GM20000 (cell line): ENCODE measurements at places on chromosomes 4 and X.

DNA sequence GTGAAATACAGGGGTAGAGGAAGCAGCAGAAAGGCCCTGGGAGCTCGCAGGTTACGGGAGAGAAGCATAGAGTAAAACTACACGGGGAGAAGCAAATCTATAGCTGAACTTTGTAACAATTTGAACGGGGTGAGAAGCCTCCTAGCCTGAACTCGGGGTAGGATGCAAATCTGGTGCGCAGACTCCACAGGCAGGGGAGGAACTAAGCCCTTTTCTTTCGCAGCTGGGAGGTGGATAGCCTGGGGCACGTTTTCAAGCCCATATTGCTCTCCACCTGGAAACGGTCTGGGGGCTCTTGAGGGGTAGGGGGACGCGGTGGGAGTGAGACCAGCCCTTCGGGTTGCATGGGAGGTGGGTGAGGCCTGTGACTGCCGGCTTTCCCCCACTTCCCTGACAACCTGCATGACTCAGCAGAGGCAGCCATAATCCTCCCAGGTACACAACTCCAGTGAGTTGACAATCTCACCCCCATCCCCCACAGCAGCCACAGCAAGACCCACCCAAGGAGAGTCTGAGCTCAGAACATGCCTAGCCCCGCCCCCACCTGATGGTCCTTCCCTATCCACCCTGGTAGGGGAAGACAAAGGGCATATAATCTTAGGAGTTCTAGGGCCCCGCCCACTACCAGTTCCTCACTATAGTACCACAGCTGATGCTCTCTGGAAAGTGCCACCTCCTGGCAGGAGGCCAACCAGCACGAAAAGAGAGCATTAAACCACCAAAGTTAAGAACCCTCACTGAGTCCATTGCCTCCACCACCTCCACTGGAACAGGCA, 29.9 kb downstream of the SOWAHB start:
- DNase-seq = no peak

- no peak for DNase-seq
Observed at GRCh38 chr4:177671387-177671786, 229.2 kb upstream of the AGA start.

GRCh38 chr4:53306729-53307128, 59.1 kb downstream of the SCFD2 start:
- DNase-seq = no peak

DNA sequence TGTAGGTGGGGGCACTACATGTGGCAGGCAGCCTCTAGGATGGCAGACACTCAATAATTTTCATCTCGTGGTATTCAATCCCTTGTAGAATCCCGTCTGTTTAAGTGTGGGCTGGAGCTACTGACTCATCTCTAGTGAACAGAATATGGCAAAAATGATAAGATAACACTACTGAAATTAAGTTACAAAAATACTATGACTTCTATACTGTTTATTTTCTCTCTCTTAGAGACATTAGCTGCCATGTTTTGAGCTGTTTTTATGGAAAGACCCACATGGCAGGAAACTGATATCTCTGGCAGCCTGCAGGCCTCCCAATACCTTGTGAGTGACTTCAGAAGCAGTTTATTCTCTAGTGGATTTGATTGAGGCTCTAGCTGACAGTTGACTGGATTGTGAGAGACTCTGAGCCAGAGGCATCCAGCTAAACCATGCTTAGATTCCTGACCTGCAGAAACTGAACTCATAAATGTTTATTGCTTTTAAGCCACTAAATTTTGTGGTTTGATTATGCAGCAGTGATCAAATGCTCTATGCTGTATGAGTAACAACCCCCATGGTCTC, 298.8 kb upstream of the CTSO start:
- no peak for DNase-seq

- peak; percentile 19 for DNase-seq
Observed at GRCh38 chrX:12843668-12844279, 23.1 kb upstream of the TLR7 start.

GRCh38 chr4:24625091-24625490, 40.7 kb upstream of the DHX15 start:
- no peak for DNase-seq

GRCh38 chr4:101357751-101358150, 10.4 kb upstream of the PPP3CA start:
- no peak for DNase-seq

DNA sequence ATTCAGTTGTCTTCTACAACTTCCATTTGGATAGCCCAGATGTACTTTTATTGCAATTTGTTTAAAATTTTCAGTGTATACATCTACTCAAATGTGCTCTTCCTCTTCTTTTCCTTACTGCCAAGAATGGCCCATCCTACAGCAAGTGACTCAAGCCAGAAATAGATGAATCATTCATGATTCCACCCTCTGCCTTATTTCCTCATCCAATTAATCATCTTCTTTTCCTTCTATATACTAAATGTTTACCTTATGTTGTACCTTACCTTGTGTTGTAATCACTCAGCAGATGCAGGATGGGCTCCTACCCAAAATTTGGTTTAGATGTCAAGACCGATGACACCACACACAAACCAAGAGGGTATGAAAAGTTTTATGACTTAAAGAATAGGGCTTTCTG, 437.8 kb downstream of the GRXCR1 start:
- no peak for DNase-seq

DNA sequence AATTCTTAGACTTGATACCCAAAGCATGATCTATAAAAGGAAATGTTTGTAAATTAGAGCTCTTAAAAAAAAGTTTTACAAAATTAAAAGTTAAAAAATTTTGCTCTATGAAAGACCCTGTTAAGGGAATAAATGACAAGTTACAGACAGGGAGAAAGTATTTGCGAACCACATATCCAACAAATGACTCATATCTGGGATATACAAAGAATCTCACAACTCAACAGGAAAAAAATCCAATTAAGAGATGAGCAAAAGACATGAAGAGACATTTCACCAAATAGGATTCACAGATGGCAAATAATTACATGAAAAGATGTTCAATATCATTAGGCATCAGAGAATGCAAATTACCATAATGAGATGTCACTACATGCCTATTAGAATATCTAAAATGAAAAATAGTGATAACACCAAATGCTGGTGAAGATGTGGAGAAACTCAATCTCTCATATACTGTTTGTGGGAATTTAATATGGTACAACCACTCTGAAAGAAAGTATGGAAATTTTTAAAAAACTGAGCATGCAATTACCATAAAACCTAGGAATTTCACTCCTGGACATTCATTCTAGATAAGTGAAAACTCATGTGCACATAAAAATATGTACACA, 100.8 kb upstream of the EOLA2 start:
- DNase-seq = no peak

DNA sequence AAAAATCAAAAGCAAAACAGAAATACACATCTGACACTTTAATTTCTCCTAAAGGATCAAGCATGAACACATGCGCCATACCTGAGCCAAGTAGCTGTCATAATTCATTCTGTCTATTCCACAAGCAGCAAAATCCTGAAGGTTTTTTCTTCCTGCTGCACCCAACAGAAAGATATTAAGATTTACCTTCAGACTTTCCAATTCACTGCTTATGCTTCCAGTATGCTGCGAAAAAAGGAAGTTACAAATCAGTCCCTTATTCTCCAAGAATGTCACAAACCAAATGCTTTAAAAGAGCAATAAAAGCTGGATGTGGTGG, 29.2 kb upstream of the FGFBP2 start:
- DNase-seq = no peak

DNA sequence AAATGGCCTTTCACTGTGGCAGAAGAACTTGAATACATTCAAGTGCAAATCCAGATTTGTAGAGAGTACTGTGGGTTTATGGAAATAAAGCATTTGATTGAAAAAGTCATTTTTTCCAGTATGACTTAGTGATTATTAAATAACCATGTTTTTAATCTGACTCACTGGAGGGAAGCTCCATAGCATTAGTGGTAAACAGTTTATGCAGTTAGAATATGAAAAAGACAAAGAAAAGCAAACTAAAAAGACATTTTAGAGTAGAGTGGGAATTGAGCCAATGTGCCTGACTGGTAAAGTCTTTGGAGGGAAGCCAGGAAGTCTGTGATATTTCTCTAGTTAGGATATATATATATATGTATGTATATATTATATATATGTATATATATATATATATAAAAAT, 53.4 kb downstream of the FAT4 start:
- no peak for DNase-seq

GRCh38 chr4:54400802-54401201, 171.7 kb downstream of the PDGFRA start:
- no peak for DNase-seq

DNA sequence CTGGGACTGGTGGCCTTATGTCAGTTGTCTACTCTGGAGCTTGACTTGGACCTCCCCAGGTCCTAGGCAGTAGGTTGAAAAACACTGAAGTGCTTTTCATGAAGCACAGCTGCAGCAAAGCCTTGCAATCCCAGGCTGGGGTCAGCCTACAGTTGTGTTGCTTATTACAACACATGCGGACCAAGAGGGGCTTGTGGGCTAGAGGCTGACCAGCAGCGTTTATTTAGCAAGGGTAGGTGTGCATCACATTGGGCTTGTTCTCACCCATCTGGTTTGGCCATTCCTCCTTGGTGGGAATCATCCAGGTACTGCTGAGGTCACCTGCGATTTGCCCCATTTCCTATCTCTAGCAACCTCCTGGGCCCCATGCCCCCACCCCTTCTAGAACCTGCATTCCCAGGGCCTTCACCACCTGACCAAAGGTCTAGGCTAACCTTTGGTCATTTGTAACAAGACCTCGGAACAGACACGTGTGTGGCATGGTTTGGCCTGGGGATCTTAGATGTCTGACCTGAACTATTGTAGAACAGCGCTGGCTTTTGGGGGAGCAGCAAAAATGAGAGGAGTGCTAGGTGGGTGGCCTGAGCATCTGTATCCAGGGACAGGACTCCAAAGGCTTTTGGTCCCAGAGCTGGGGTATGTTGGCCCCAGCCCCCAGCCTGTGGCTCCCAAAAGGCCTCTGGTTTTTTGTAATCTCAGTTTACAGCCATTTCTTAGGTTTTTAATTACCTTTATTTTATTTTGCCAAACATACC, 3.0 kb downstream of the RPL10 start:
- DNase-seq = no peak

DNA sequence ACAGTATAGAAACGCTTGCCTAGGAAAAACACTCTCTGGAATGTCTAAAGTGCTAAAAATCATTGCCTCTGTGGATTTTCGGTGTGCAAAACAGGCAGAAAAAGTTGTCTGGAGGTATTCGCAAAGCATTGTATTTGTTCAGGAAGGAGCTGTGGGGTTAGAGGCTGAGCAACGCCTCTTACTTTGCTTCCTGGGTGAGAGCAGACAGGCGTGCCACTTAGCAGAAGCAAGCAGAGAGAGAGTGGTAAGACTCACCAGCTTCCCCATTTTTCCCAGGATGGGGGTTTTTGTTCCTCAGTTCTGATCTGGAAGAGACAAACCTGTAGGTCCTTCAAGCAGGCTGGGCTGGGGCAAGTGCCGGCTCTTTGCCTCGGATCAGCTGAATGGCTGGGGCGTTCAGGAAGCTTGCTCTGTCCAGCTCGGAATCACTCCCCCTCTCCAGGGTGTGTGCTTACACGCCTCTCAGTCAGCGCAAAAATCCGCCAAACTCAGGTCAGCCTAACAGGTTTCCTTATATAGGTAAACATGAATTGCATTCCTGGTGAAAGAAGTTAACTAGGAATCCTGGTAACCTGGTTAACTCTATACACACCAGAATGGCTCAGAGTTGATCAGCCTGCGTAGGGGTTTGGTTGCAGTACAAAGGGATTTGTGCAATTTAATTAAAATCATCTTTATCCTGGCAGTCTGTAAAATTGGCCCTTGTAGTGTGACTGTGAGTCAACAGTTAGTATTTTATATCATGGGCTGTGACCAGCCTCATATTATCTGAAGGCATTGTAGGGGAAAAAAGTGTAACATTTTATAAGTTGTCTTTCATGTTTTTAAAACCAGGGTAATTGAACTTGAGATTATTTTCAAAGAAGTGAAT, 213.1 kb upstream of the MID1 start:
- DNase-seq = no peak

GRCh38 chrX:77977518-77977917, 8.1 kb upstream of the PGAM4 start:
- DNase-seq = no peak

GRCh38 chr4:766152-766515, 59.8 kb downstream of the CPLX1 start:
- no peak for DNase-seq

- DNase-seq = no peak
Observed at GRCh38 chrX:147953976-147954375, 27.2 kb upstream of the FMR1NB start.

DNA sequence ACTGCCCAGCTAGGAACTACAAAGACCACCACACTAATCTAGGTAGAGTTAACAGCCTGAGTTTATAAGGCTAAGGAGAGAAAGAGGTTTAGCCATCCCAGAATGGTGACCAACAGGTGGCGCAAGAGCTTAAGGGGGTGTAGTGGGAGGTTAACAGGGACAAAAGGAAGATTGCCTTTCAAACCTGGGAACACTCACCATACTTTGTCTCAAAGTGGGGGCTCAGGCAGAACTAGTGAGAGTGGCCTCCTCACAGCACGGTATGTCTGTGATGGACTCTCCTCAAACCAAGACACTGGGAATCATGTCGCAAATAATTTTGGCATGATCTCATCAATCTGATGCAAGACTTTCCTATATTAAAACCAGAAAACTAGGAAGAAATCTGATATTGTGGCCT, 23.4 kb downstream of the CCNI start:
- DNase-seq = no peak

DNA sequence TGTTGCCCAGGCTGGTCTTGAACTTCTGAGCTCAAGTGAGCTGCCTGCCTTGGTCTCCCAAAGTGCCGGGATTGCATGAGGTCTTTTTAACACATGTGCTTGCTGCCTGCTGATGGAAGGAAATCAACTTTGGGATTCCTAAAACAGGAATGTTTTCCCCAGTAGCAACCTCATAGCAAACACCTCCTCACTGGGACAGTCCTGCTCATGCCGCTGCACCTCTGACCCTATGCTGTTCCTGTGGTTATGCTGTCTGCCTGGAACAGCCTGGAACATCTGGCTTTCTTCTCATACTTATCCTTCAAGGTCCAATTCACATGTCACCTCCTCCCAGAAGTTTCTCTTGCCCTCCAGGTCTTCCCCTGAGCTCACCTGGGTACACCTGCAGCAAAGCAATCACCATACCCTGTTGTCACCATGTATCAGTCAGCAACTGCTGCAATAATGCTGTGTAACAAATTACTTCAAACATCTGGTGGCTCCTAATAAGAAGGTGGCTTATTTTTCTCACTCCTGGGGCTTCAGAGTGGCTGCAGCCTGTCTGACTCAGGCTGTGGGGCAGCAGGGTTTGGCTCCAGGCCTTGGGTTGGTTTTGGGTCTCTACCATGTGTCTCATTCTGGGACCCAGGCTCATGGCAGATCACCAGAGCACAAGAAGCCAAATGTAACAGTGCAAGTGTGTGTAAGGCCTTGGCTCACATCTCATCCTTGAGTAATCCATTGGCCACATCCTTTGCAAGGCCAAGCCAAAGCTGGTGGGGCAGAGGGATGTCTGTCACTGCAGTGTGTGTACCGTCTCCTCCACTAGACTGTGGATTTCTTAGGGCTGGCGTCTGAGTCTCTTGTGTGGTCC, 59.4 kb upstream of the SORCS2 start:
- no peak for DNase-seq

GRCh38 chrX:130055899-130056298, 54.4 kb downstream of the ELF4 start:
- DNase-seq = no peak

- DNase-seq = no peak
Observed at GRCh38 chr4:187491959-187492358, 503.6 kb upstream of the ZFP42 start.
